Motor neuron (in vitro differentiated cells): ENCODE measurements at places on chromosomes 3 and 15.

DNA sequence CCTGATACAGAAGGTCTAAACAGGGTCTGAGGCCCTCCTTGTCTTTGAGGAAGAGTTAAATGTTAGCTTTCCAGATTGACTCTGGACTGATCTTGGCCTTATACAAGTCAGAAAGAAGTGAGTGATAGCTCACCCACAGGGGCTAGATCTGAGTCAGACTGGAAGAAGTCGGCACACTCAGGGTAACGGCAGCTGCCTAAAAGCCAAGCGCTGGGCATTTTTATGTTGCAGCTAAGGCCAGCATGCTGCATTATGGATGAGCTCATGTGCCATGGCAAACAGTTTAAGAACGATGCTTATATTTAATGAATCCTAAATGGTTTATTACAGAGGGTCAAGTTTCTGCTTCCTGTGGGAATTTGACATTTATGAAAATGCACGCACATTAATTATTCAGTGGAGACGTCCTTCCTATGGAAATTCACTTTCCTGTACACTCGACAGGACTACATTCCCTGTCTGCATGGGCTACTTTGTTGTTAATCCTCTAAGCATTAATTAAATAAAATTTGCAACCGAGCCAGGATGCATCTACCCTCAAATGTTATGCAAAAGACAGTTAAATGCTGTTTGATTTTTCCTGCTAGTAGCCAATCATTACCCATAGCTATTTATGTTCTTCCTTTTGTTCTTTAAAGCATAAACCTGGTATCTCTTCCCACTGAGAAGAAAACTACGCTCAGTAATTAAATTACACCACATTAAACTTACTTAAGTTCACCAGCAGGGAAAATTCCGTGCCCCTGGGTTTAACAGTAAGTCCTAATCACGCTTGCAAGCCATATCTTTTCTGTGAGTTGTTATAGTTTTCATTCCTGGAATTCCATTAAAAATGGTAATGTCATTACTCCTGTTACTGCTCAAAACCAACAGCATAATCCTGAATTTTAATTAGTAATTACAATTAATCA, 762.7 kb upstream of the CFAP20DC start:
- no peak for ATAC-seq

DNA sequence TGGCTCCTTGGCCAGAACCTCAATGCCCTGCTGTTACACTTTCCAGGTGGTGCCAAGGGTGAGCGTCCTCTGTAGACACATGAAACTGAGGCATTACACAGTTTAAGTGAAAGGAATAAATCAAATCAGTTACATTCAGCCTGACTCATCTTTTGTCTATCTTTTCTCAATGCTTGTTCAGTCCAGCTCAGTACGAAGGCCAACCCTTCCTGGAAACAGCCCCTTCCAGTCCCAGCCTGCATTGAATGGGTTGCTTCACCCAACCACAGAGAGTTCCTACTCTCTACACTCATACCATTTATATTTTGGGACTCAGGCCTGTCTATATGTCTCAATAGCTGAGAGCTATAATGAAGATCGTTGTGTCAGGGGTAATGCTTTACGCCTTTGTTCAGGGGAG, 363.6 kb downstream of the RORA start:
- ATAC-seq: peak; percentile 30

- no peak for ATAC-seq
Observed at GRCh38 chr3:160686955-160687535, 10.1 kb downstream of the ARL14 start.

DNA sequence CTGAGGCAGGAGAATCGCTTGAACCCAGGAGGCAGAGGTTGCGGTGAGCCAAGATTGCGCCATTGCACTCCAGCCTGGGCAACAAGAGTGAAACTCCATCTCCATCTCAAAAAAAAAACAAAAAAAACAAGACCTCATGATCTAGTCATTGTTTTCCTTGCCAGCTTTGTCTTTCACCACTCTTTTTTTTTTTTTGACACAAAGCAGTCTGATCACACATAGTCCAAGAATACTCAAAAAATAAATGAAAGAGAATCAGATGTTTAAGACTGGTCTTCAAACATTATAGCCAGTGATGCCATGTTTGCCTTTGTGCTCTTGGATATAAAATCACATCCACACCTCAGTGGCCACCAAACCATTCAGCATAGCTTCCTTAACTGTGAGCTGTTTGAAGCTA, 5.8 kb upstream of the ADAM10 start:
- no peak for ATAC-seq

DNA sequence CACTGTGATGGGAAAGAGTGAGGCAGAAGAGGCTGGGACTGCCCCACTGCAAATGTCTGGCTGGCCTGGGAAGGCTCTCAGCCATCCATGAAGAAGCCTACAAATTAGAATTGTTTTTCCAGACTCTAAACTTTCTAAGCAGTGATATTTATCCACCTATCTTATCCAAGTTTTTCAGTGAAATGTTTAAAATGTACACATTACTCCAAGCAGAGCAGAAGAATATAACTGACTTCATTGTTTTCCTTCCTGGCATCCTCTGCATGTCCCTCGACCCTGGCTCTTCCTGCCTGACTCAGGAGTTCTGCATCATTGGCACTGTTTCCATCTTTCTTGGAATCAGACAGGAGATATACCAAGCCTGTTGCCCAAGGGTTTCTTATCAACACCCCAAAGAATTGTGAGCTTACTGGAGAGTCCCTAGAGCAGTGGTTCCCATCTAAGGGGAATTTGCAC, 401.5 kb upstream of the PROK2 start:
- ATAC-seq: no peak

DNA sequence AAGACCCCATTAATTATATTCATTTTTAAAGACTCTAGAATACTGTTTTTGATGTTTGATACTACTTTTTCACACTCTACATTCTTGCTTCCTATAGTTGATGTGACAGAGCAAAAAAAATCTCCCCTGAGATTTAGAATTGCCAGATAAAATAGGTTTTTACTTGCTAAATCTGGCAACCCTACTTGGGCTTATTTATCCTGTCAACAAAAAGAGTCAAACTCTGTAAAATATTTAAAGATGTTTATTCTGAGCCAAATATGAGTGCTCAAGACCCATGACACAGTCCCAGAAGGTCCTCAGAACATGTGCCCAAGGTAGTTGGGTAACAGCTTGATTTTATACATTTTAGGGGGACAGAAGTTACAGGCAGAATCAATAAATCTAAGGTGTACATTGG, 72.3 kb downstream of the DAPK2 start:
- no peak for ATAC-seq

- peak; percentile 91 for ATAC-seq
Observed at GRCh38 chr15:78149068-78149804, at the start of gene IDH3A. Gene IDH3A (plus strand): TSS chr15:78149362. CDS start chr15:78149404, 42 bp downstream.

DNA sequence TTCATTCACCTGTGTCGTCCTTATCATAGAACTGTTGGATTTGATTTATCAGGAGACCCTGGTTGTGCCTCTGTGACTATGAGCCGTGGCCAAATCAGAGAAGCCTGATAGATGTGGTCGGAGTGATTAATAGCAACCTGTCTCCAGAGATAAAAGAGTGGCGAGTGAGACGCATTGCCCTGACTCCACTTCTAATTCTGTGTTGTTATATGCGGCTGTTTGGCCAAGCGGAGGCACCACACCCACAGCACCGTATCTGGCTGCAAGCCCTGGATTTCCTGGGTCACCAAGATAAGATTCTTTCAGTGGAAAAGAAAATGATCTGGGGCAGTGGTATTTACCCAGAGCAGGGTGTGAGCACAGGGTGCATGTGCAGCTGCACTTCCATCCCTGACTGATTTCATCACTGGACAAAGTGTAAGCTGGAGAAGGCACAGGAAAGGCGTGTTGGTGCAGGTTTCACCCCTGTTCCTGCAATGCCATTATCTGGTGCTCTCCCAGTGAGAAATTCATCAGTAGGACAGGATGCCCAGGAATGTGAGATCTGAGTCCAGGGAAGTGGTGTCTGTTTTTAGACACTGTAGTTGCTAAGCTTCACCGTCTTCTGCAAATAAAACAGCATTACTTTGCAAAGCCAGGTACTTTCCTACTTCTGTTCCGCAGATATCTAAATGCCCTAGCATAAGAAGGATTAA, 84.6 kb downstream of the CD47 start:
- peak; percentile 77 for ATAC-seq

DNA sequence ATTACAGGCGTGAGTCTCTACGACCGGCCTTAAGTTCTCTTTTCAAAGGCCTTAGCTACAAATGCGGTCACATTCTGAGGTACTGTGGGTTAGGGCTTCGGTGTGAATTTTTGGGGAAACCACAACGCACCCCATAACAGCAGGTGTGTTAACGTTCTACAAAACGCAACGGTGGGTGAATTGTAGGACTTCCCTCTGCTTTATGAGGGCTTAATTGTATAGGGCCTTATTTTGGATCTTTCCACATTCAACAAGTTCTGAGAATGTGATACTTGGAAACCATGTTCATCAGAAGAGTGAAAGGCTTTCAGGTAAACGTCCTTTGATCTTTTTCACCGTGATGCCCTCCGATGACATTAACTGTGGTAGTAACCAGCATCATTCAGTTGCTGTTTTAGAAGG, 998.6 kb upstream of the CFAP20DC start:
- no peak for ATAC-seq

- peak; percentile 67 for ATAC-seq
Observed at GRCh38 chr15:98547741-98548138, 100.6 kb upstream of the IGF1R start.

DNA sequence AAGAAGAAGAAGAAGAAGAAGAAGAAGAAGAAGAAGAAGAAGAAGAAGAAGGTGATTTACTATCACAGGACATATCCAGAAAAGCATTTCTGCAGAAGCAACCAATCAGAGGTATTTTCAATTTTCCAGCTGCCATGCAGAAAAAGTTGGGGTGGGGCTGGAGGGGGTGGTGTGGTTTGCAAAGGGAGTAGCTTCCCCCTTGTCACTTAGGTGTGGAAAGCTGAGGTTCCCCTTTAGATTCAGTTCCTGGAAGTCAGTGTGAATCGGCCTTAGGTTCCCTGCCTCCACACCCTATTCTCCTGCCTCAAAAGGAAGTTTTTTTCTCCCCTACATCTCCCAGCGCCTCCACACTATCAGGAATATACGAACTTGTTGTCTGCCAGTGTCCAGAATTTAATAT, 276.7 kb upstream of the ARRDC4 start:
- no peak for ATAC-seq

- ATAC-seq: peak; percentile 39
Observed at GRCh38 chr3:39065197-39065596, 13.4 kb downstream of the WDR48 start.

DNA sequence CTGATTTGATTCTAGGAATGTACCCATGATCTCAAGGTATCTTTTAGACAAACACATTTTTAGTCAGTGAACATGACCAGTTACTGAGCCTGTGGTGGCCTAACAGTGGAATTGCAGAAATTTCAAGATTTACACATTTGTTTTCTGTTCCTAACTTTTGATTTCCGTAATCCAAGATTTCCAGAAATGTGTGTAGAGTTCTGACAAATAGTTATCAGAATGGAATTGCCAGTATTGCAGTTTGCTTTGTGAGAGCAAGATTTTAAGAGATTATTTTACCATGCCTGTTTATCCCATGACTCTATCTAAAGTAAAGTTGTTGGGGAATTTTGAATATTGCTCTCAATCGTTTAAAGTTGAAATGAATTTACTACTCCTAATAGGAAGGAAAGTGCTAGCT, 11.7 kb upstream of the UTS2B start:
- no peak for ATAC-seq

DNA sequence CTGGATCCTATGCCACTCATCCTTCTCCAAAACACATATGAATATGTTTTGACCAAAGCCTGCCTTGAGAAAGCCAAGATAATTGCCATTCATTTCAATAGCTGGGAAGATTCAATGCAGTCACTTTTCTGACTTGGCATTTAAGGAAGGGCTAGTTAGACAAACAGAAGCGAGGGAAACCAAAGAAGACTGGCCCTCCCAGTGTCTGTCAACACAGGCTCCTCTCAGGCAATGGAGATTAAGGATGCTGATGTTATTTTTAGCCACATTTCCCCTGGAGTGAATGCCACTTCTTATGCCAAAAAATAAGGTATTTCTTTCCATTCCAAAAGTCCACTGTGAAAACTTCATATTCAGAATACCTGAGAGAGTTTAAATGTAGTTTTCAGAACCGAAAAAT, 101.7 kb downstream of the P3H2 start:
- ATAC-seq: no peak
